ENCODE measurements at places on chromosomes 11 and 22. TPM values are rescaled to one million over a fixed set of nuclear protein-coding genes. Genes with fewer than 3 reads are reported as not detected.

DNA sequence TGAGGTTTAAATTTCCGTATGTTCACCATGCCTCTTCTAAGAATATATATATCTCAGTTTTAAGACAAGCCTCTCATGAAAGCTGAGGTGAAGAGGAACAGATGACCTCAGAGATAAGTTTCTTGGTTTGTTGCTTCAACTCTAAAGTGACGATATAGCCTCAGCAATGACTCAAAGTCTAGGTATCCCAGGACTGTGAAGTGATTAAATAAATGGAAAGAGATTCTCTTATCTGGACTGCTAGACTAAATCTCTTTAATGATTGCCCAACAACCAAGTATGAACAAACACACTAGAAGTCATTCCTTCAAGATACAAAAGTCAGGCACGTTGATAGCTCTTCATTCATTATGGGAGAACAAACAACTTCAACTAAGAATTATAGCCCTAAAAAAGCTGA lies 15.3 kb downstream of the CADM1 start:
- no peak overlapping the region for H3K4me3 ChIP-seq
- H3K27ac ChIP-seq: no peak overlapping the region
- DNase-seq: no peak
- no peaks in the 10 kb centered on the region for H3K4me1 ChIP-seq
- H3K27me3 ChIP-seq: no peaks in the 10 kb centered on the region

- peaks cover 14% of the 10 kb centered on the region for H3K27me3 ChIP-seq
- H3K4me3 ChIP-seq: no peak overlapping the region
- H3K4me1 ChIP-seq: no peaks in the 10 kb centered on the region
- DNase-seq: no peak
Measured at GRCh38 chr22:24417901-24418641, 9.3 kb upstream of the ADORA2A start.

GRCh38 chr11:66226101-66226500 lies 42.3 kb upstream of the RAB1B start:
- H3K27me3 ChIP-seq: no peaks in the 10 kb centered on the region
- peaks cover 8% of the 10 kb centered on the region for H3K36me3 ChIP-seq
- no peak for DNase-seq
- no peak overlapping the region for H3K4me3 ChIP-seq
- peaks cover 8% of the 10 kb centered on the region for H3K4me1 ChIP-seq

GRCh38 chr11:80727315-80727714 lies 1286.5 kb upstream of the TENM4 start:
- H3K36me3 ChIP-seq: no peaks in the 10 kb centered on the region
- no peak overlapping the region for H3K4me3 ChIP-seq
- peak; percentile 24 for DNase-seq
- H3K27ac ChIP-seq: no peak overlapping the region
- no peaks in the 10 kb centered on the region for H3K4me1 ChIP-seq

- peaks cover 17% of the 10 kb centered on the region for H3K36me3 ChIP-seq
- peak; percentile 27 for DNase-seq
- peak overlapping the region; percentile 6 for H3K4me3 ChIP-seq
- peaks cover 66% of the 10 kb centered on the region for H3K4me1 ChIP-seq
- peak overlapping the region; percentile 81 for H3K27ac ChIP-seq
- H3K27me3 ChIP-seq: no peaks in the 10 kb centered on the region
Measured at GRCh38 chr22:45648301-45649117, 23.1 kb upstream of the ATXN10 start.

Gene PGAP2
- total RNA-seq: 38.0 TPM

- H3K27me3 ChIP-seq: peaks cover 21% of the 10 kb centered on the region
- H3K27ac ChIP-seq: no peak overlapping the region
- no peak overlapping the region for H3K4me3 ChIP-seq
- no peaks in the 10 kb centered on the region for H3K36me3 ChIP-seq
- DNase-seq: no peak
Measured at GRCh38 chr11:1422481-1422880, 32.7 kb downstream of the BRSK2 start.

DNA sequence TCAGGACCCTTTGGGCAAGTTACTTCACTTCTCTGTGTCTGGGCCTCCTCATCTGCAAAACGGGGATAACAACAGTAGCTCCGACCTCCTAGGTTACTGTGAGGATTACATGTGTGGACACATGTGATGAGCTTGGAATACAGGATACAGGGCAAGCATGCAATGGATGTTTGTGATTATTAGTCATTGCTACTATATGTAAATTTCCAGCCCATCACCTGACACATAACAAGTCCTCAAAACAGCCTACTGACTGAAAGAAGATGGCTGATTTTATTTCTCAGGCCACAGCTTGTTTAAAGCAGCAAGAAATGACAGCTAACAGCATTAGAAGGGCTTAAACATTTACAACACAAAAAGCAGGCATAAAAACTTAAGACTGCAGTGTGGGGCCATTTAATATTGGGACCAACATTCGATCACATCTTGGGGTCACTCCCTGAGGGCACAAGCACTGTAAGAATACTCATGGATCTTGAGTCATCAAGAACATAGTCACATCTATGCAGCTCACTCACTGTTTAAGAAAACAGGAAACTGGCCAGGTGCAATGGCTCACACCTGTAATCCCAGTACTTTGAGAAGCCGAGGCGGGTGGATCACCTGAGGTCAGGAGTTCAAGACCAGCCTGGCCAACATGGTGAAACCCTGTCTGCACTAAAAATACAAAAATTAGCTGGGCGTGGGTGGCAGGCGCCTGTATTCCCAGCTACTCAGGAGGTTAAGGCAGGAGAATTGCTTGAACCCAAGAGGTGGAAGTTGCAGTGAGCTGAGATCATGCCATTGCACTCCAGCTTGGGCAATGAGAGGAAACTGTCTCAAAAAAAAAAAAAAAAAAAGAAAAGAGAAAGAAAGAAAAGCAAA lies 49.5 kb downstream of the ABTB2 start:
- peak overlapping the region; percentile 60 for H3K27ac ChIP-seq
- no peak overlapping the region for H3K4me3 ChIP-seq
- peaks cover 45% of the 10 kb centered on the region for H3K4me1 ChIP-seq
- peaks cover 5% of the 10 kb centered on the region for H3K36me3 ChIP-seq
- DNase-seq: peak; percentile 29

GRCh38 chr11:1228101-1228821 lies 5.4 kb downstream of the MUC5B start:
- no peak overlapping the region for H3K27ac ChIP-seq
- no peak overlapping the region for H3K4me3 ChIP-seq
- peaks cover 8% of the 10 kb centered on the region for H3K27me3 ChIP-seq
- no peak for DNase-seq
- peaks cover 8% of the 10 kb centered on the region for H3K36me3 ChIP-seq
- H3K4me1 ChIP-seq: peaks cover 13% of the 10 kb centered on the region

Measured in Calu3 (cell line).